Caco-2 (cell line): ENCODE measurements at places on chromosomes 5 and 9.

GRCh38 chr9:128729302-128729701, 5.4 kb upstream of the ZDHHC12 start:
- DNase-seq, result no peak

DNA sequence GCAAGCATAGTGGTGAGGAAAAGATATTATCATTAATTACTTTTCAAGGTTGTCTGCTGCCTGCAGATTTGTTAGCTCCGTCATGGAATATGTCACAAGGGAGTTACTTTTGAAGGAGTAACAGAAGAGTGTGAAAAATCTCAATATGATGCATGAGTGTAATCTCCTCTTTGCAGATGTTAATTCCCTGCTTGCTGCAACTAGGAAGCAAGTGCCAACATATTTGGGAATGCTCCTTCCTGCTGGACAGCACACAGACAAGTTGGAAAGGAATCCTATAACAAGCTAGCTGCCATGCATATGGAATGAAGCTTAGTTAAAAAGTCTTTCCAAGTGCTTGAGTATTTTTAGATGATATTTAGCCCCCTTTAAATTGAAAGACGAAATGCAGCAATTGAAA, 2023.6 kb upstream of the CDH6 start:
- DNase-seq, result no peak

DNA sequence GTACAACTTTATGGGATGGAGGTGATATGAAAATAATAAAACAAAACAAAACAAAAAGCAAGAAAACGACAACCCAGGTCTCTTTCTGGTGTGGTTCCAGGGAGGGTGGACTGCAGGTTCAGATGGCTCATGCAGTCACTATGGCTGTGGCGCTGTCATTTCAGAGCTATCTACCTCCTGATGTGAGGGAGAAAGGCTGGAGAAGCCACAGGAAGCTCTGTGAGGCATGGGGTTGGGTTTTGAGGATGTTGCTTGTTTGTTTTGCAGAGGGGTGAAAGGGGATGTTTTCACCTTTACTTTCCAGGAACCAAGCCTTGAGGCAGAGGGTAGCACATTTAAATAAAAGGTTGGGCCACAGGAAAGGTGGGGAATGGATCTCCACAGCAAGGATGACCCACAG, 18.7 kb downstream of the NIPAL4 start:
- no peak for DNase-seq

DNA sequence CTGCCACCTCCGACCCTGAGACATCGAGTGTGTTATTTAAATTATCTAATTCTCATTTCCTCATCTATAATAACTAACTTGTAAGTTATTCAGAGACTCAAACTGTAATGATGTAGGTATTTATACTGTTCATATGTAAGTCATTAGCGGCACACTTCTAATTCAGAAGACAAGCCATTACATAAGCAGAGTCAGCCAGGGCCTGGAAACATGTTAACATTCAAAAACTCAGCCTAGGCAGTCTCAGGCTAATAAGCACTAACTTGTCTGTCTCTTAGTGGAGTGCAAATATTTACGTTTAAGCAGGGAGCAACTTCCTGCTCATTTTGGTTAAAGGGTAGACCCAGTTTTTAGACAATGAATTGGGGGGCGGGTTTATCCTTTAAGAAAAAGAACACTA, 598.4 kb downstream of the ACTL7B start:
- DNase-seq, result no peak

- DNase-seq, result no peak
Observed at GRCh38 chr5:134204575-134204974, 21.3 kb downstream of the PPP2CA start.

GRCh38 chr9:111994831-111995458, 98.3 kb downstream of the UGCG start:
- no peak for DNase-seq

DNA sequence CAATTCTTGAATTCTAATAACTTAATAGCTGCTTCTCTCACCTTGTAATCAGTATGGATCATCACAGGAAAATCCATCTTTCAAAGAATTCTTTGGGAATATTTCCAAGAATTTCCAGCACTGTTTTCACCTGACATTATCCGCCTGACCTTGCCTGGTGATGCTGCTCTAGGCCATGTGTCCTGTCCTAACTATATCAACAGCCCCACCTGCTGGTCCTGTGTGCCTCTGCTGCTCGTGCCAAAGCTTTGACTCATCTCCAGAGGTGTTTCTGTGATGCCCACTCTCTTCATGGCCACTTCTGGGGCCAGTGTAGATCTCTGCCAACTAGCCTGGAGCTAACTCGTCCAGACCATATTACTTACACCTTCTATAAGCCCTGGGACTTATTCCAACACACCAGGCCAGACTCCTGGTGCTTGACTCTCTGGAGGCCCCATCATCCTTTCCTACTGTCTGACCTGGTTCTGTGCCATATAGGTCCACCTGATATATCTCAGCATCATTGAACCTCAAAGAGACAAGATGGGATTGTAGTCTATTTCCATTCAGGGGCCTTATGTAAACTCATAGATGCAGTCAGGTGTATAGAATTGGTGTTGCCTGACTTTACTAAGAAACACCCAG, 67.5 kb upstream of the CKMT2 start:
- DNase-seq, result peak; percentile 81

DNA sequence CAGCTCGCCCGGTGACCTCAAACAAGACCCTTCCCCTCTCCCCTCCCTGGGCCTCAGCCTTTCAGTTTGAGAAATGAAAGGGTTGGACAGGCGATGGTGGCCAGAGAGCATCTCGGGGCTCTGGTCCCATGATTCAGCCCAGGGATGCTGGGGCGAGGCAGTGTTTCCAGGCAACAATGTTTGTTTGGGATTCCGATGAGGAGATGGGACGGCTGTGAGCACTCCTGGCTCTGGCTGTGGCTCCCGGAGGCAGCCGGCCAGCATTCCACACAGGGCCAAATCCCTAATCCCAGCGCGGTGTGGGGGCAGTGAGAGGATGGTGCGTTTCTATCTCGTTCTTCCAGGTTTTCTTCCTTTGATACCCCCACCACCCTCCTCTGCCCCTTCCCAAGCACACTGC, 66.0 kb downstream of the HMCN2 start:
- DNase-seq, result no peak

DNA sequence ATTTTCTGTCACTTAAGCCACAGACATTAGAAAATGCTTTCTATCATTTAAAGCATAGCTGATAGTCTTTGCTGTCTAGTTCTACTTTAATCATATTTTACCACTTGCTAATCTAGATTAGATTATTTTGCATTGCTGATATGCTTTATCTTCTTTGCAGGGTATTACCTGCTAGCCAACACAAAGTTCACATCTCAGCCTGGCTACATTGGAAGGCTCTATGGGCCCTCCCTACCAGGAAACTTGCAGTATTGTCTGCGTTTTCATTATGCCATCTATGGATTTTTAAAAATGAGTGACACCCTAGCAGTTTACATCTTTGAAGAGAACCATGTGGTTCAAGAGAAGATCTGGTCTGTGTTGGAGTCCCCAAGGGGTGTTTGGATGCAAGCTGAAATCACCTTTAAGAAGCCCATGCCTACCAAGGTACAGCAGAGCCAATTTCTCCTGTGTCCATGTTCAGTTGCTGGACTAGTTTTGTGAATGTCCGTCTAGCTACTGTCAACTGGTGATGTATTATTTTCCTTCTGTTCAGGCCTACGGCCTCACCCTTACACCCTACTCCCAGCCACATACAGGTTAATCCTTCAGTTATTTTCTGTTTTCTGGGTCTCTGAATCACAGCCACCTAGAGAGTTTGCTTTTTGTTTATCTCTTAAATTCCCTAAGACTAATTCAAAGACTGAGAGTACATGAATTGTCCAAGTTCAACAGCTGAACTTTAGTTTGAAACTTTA, 99.9 kb downstream of the MAMDC2 start:
- DNase-seq, result no peak

DNA sequence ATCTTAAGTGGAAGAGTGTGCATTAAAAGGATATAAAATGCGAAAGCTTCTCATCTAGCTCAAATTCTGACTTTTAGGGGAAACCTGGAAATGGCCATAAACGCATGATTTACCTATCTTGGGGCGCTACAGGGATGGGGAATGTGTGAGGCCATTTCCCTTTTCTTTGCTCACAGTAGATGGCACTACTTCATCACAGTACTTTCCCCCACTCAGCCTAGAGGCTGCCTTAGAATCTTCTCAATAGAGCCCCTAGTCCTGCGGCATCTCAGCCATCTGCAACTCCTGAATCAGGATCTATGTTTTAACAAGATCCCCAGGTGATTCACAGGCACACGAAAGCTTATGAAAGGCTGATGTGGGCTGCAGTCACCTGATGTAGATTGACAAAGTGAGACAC, 110.8 kb downstream of the LHFPL2 start:
- DNase-seq, result peak; percentile 57

DNA sequence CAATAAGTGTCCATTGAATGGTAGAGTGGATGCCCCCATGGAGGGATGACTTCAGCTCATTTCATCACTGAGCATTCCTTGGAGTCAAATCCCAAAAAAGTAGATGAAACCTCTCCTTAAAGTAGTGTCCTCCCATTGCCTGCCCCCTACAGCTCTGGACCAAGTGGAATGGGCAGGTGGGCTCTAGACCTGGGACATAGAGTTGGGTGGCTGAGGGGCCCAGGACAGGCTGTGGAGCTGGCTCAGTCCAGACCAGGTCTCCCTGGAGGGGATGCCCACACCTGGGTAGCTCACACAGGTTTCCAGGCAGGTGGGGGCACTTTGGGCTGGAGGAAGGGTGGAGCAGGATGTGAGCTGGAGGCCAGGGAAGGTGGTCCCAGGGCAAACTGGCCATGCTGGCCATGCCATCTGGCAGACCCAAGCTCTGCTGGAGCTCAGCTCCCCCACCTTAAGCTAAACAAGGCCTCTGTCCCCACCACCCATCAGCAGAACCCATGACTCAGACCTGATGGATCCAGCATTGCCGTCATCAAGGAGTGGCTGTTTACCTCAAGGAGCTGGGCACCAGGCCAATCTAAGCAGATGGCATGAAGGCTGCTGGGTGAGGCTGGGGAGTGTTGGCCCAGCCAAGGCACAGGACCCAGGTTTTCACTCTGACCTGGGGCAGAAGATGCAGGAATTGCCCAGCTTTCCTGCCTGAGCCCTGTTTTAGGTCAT, 6.2 kb upstream of the SPINK4 start:
- DNase-seq, result no peak

DNA sequence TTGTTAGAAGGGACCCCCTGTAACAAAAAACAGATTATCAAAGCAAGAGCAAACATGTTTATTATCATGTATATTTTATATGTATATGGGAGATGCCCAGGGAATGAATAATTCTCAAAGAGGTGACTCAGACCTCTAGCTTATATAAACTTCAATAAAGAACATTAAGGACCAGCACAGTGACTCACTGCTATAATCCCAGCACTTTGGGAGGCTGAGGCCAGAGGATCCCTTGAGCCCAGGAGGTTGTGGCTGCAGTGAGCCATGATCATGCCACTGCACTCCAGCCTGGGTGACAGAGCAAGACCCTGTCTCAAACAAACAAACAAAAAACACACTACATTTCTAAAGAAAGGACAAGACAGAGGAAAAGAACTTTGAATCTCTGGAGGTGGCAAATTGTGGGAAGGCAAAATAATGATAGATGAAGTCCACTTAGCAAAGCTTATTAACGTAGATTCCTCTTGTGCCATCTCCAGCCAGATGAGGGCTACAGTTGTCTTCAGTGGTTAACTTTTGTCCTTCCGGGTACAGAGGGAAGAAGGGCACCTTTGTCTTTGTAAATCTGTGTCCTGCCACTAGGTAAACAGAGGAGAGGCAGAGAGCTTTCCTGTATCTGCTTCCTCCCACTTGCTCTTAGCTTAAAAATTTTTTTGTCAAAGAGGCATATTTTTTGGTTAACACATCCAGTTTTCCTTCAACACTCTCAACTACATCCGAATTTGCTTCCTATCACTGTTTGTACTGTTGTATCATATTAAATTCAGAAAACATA, 7.5 kb upstream of the RFK start:
- no peak for DNase-seq

DNA sequence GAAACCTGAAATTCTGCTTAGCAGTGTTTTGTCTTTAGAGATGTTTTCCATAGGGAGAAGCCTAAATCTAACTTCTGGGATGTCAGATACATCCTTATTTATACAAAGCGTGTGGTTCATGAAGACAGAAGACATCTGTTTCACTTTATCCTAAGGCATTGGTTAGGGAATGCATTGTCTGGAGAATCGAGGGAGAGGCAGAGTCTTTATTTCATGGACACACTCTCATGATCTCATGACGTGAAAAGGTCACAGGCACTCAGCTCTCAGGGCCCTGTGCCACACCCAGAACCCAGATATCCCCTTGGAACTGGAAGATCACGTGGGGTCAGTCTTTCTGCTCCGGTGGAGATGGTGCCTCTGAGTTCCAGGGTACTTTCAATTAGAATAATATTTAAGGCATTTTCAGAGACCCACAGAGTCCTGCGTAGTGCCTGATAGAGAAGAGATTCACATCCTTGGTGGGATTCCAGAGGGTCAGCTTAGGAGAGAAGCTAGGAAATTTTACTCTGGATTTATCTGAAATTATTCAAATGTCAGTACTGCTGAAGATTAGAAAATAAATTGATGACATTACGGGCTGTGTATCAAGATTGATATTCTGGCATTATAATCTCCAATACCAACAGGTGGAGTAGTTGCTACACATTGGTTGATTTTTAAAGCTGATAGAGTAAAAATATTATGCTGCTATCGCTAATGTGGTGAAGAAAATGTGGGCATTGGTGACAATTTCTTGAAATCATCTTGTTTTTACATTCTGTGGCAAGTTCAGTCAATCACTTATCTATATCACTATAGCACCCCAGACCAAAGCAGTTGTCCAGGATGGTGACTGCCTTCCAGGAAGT, 378.3 kb downstream of the MTRR start:
- DNase-seq, result no peak

GRCh38 chr9:14062586-14063221, 251.2 kb downstream of the NFIB start:
- DNase-seq, result no peak

DNA sequence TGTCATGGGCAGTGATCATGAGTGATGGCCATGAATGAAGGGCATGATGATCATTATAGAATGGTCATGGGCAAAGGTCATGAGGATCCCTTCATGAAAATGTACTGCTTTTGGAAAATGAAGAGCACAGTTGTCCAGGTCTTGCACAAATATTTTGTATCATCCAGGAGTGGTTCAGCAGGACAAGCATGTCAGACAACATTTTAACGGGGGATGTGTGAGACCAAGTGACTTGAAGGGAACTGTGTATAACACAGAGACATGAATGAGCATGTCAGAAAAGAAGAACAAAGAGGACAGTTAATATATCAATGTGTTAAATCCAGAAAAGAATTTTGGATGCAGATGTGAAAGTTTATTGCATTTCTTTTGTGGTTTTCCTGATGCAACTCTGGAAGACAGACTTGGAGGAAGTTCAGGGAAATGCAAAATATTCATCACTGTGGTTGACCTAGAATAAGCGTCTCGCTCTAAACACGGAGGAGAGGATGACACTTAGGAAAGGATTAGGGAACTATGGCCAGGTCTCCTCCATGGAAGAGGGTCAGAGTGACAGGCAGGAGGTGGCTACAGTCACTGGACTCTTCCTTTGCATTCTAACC, 116.1 kb upstream of the IRX4 start:
- DNase-seq, result no peak

DNA sequence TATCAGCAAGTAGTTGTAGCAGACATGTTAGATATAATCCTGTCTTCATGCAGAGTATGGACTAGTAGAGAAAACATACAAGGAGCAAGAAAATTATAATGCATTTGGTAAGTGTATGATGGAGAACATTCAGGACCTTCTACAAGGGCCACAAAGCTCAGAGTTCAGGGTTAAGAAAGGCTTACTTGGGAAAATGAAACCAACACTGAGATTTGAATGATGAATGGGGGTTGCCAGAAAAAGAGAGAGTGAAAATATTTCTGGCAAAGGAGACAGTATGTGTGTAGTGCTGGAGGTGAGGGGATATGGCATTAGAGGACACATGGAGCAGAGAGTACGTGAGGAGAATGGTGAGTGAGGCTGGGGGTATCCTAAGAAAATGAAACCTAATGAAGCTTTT, 169.8 kb upstream of the STK32A start:
- no peak for DNase-seq
